ENCODE measurements at places on chromosomes 4 and X.

GRCh38 chr4:76315267-76315918 is 8.9 kb downstream of the STBD1 start:
- no peak for DNase-seq

GRCh38 chr4:183485411-183486160 is 19.3 kb upstream of the ING2 start:
- DNase-seq: no peak

GRCh38 chr4:87978681-87979080 is 3.2 kb downstream of the SPP1 start:
- no peak for DNase-seq

- DNase-seq: no peak
Observed at GRCh38 chr4:98905839-98906238, 23.1 kb downstream of the EIF4E start.

- no peak for DNase-seq
Observed at GRCh38 chr4:107069049-107069448, 32.9 kb upstream of the DKK2 start.

DNA sequence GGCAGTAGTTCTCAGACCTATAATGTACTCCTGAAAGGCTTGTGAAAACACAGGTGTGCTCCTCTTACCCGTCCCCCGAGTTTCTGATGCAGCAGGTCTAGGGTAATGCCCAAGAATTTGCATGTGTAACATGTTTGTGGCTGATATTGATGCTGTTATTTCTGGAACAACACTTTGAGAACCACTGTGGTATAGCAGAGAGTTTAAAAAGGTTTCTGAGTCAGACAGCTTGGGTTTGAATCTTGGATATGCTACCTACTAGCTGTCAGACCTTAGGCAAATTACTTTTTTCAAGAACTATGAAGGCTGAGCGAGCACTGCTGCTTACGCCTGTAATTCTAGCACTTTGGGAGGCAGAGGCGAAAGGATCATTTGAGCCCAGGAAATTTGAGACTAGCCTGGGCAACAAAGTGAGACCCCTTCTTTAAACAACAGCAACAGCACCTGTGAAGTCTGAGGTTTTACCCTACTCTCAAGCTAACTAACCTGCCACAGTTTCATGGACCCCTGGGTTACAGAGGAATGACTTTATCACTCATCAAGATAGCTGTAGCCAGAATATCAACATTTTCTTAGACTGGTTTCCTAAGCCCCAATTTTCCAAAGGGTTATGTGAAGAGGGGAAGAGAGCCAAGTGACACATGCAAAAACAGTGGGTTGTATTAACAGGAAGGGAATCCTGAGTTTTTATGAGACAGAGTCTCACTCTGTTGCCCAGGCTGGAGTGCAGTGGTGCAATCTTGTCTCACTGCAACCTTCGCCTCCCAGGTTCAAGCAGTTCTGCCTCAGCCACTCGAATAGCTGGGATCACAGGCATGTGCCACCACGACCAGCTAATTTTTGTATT is 5.1 kb downstream of the AFF1 start:
- DNase-seq: no peak

DNA sequence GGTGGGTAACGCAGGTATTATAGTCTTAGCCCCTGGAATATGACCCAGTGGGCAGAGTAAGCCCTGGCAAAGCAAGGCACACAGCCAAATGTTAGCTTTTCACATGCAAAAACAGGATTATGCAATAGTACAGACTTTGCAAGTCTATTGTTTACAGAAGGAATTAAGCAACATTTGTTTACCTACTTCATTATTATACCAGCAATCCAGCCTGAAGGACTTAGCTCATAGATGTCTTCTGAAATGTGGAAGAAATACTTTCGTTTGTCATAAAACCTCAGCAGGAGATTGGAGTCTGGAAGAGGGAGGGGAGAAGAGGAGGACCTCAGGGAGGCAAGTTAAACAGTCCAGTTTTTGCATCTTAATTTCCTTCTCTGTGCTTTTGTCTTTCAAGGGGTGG is 226.7 kb upstream of the CENPE start:
- DNase-seq: no peak

GRCh38 chr4:76641758-76642157 is 206.7 kb downstream of the SHROOM3 start:
- DNase-seq: no peak

DNA sequence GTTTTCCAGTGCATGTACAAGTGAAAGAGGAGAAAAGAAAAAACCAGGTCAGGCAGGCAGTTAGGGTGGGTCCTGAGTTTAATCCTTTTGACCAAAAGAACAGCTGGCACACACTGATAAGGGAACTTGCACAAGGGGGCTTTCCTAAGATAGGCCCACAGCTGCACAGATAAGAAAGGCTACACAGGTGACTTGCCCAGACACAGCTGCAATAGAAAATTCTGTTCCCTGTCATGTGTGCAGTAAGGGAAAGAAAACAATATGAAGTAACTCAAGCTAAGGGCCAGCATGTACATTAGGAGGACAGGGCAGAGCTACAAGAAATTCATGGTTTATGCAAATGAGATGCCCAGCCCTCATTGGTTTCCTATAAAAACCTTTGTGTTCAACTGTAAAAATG is 32.9 kb downstream of the LUZP4 start:
- no peak for DNase-seq

- no peak for DNase-seq
Observed at GRCh38 chr4:101347267-101347556, at the start of gene PPP3CA. Gene PPP3CA, minus strand, starts transcription at chr4:101347526.

DNA sequence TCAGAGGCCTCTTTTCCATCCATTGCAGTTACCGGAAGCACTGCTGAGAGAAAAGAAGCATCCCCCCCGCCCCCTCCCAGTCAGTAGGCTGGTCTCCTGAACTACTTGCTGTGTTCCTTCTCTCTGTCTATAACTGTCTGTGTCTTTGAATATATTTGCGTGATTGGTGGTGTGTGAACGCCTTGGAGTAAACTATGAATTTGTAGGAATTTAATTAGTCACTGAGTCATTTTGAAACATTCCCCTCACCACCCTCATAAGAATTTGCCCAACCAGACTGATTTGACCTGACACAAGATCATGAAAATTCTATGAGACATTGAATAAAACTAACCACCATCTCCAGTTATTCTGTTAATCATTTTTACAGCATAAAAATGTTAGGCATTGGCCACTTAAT is 6.7 kb upstream of the NXF3 start:
- DNase-seq: no peak

- DNase-seq: peak; percentile 80
Observed at GRCh38 chr4:113468165-113469022, 293.1 kb downstream of the CAMK2D start.

GRCh38 chrX:103495786-103496185 is 23.5 kb downstream of the RAB40A start:
- no peak for DNase-seq

DNA sequence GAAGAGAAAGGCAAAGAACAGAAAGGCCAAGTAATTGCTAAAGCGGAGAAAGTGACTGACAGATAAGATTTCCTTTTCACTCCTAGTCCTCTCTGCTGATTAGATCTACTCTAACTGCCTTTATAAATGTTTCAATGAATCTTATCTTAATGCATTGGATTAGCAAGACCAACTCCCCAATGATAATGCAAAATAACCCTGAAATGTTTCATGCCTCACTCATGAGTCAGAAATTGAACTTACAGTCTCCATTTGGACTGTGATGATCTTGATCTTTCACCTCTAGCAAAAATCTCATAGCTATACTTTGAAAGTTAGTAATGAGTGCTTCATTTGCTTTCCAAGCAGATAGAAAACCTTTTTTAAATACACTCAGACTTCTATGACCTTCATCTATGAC is 26.5 kb downstream of the SLC10A7 start:
- DNase-seq: no peak

GRCh38 chr4:82429728-82430192 is 502 bp downstream of the HNRNPDL start:
- DNase-seq: no peak

GRCh38 chr4:1746919-1747602 is 25.7 kb downstream of the TACC3 start:
- peak; percentile 59 for DNase-seq

GRCh38 chr4:82380344-82380743 is 6.6 kb upstream of the HNRNPD start:
- no peak for DNase-seq
